Tibial nerve (tissue), 4 donors: ENCODE measurements at places on chromosomes 13 and 19. TPM values are rescaled to one million over a fixed set of nuclear protein-coding genes. Genes with fewer than 3 reads are reported as not detected.

The RFXAP gene
- 4.9 TPM for total RNA-seq

GRCh38 chr13:61695147-61695546 lies 279.5 kb upstream of the PCDH20 start:
- no peaks in the 10 kb centered on the region for H3K4me1 ChIP-seq
- no peak overlapping the region for H3K27ac ChIP-seq
- no peak for DNase-seq
- H3K36me3 ChIP-seq: no peaks in the 10 kb centered on the region
- H3K27me3 ChIP-seq: no peaks in the 10 kb centered on the region

DNA sequence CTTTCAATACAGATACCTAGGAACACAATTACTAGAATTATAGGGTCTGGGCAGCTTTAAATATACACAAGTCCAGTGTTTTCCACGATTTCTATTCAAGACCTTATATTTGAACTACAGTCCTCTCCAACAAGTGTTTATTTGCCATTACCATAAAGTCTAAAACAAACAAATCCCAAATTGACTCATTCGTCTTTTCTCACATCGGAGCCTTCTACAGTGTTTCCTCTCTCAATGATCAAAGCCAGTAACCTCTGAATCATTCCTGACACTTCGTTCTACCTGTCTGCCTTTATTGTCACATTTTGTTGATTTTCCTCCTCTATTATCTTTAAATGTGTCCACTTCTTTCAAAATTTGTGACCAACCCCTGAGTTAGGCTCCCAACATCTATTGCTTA lies 1356.5 kb upstream of the SLC10A2 start:
- no peaks in the 10 kb centered on the region for H3K27me3 ChIP-seq
- no peaks in the 10 kb centered on the region for H3K4me1 ChIP-seq
- no peak overlapping the region for H3K27ac ChIP-seq
- H3K36me3 ChIP-seq: no peaks in the 10 kb centered on the region
- no peak for DNase-seq

- DNase-seq: no peak
- no peak overlapping the region for H3K27ac ChIP-seq
- peaks cover 9% of the 10 kb centered on the region for H3K4me1 ChIP-seq
- H3K4me3 ChIP-seq: no peak overlapping the region
- H3K36me3 ChIP-seq: no peaks in the 10 kb centered on the region
Measured at GRCh38 chr19:560121-560520, 12.3 kb upstream of the BSG start.

- H3K27ac ChIP-seq: no peak overlapping the region
- no peaks in the 10 kb centered on the region for H3K36me3 ChIP-seq
- DNase-seq: no peak
- H3K4me1 ChIP-seq: no peaks in the 10 kb centered on the region
Measured at GRCh38 chr13:44735806-44736205, 159.7 kb upstream of the TSC22D1 start.

GRCh38 chr13:21139374-21139773 lies 37.0 kb downstream of the SKA3 start:
- peaks cover 20% of the 10 kb centered on the region for H3K4me1 ChIP-seq
- no peak for DNase-seq
- H3K36me3 ChIP-seq: no peaks in the 10 kb centered on the region
- H3K4me3 ChIP-seq: peak overlapping the region; percentile 89

DNA sequence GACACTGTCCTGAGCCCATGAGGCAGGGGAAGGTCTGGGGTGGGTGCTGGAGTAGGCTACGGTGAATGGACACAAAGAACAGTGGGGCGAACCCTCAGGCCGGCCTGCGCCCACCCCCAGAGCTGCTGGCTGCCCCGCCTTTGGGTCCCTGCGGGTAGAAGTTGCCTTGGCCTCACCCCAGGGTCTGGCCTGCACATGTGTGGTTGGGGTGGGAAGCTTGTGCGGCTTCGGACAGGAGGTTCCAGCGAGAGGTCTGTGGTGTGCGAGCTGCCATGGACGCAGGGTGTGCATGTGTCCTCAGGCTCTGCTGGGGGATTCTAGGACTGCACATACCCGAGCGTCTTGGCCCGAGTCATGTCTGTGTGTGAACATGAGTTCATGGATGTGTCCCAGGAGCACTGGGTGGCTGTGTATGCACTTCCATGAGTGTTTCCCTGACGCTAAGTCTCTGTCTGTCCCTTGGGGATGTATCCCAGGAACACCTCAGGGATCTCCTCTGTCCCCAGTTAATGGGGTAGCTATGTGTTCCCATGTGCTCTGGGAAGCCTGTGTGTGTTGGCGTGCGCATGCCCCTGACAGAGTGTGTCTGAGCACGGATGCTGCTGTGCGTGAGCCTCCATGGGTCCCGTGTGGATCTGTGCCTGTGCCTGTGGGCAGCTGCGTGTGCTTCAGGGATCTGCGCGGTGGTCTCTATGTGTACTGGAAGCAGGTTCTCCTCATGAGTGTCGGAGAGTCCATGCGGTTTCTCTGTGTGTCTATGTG lies 20.8 kb upstream of the POU2F2 start:
- DNase-seq: no peak
- no peaks in the 10 kb centered on the region for H3K36me3 ChIP-seq
- no peak overlapping the region for H3K4me3 ChIP-seq
- no peak overlapping the region for H3K27ac ChIP-seq
- H3K4me1 ChIP-seq: no peaks in the 10 kb centered on the region
- H3K27me3 ChIP-seq: no peaks in the 10 kb centered on the region

The ATCAY gene
- total RNA-seq: not detected
